ENCODE measurements at places on chromosomes 5 and 9.
A peak's percentile ranks its signal among the peaks of the same experiment; 100 is the strongest.

DNA sequence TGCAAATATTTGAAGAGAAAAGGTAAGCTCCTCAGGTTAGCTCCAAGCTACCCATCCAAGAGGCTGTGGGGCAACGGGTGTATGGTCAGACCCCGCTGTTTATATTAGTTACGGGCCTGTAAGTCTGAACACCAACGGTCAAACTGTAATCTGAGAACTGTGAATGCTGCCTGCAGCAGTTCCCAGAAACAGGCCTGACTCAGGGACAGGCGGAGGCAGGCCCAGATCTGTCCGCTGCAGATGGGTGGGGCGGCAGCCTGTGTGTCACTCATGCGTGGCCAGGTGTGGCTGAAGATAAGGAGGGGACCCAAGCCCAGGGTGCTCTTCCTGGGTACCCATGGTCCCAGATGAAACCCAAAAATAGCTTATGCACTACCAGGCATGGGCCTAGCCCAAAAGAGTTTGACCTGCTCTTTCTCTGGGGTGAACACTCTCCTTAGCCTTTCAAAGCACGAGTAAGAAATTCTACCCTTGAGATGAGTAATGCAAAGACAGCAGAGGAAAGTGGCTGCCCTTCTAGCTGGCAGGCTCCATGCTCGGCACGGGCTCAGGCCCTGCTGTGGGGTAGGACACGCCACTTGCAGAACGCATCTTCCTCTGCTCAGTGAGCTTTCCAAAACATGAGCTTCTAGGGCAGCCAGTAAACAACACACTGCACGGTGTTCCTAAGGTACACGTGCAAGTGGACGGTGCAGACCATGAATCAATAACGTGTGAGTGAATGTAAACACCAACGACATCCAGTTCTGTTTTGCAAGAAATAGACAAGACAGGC is 9.1 kb downstream of the UBAC1 start:
- DNase-seq = no peak

DNA sequence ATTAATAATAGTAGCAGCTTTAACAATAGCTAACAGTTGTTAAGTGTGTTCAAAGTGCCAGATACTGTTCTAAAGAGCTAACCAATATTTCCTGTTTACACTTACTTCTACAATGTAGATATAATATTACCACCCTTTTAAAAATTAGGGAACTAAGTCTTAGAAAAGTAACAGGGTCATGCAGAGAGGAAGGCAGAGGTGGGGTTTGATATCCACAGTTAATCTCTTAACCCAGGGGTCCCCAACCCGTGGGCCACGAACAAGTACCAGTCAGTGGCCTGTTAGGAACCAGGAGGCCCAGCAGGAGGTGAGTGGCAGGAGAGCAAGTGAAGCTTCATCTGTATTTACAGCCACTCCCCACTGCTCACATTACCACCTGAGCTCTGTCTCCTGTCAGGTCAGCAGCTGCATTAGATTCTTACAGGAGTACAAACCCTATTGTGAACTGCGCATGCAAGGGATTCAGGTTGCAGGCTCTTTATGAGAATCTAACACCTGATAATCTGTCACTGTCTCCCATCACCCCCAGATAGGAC is 89.1 kb downstream of the ACTL7B start:
- no peak for DNase-seq

- no peak for DNase-seq
Measured at GRCh38 chr5:8749556-8749955, 796.3 kb downstream of the SEMA5A start.

GRCh38 chr9:128845186-128845931 is 15.8 kb upstream of the SPOUT1 start:
- no peak for DNase-seq

DNA sequence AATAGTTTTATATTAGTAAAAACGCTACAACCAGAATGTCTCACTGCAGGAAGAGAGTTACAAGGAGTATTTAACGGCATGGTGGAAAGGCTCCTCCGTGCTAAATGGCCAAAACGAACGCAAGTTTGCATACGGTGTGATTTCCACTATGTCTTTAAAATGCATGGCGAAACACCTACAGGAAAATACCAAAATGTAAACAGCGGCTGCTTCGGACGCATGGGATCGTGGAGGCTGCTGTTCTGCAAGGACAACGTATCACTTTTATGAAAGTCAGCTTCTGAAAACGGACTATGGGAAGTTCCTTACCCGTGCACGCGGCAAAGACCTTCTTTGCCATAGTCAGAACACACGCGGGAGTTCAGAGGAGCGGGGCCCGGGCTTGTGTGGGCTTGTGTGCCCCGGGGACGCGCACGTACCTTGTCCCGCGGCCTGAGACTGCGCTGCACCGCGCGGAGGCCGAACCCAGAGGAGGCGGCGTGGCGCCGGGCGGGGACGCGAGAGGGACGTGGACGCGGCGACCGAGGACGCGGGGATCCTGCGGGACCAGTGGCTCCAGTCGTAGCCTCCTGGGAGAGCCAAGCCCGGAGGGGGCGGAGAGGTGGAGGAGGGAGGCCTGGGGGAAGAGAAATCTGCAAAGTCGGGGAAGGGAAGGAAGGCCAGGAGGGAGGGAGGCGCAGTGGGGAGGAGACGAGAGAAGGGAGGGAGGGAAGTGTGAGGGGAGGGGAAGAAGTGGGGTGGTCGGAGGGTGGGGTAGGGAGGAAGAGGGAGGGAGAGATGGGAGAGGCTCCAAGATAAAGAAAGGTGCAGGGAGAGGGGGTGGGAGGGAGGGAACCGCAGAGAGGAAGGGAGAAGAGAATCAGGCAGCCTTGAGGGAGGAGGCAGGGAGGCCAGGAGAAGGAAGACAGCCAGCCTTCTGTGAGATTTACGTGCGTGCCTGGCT is at the start of gene CMBL:
Gene CMBL (minus strand): TSS at position 697 of the 943 bp plus-strand sequence. CDS start 17,140 bp downstream, outside the sequence.
- DNase-seq = peak; percentile 62

GRCh38 chr5:150469718-150470469 is 20.4 kb upstream of the RPS14 start:
- peak; percentile 77 for DNase-seq

DNA sequence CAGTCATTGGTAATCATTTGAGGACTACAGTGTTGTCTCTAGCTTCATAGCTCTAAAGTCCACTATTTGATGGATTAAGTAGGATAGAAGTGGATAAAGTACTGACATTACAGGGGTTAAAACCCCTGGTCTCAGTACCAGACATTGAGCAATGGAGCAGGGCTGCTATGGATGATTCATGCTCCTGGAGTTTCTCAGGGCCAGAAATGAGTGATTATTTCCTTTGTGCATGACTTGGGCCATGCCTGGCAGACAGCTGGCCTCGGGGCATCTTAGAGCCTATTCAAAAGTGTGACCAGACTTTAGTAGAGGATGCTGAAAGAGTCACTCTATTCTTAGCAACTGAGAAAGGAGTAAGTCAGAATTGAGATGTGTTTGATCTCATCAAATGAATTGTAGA is 350.7 kb upstream of the TLE4 start:
- DNase-seq = peak; percentile 3

- DNase-seq = peak; percentile 84
Measured at GRCh38 chr5:41925555-41925951, 472 bp downstream of the FBXO4 start.

GRCh38 chr9:20580673-20581072 is 41.6 kb downstream of the MLLT3 start:
- no peak for DNase-seq

GRCh38 chr9:107389617-107390071 is 99.9 kb downstream of the KLF4 start:
- no peak for DNase-seq

- no peak for DNase-seq
Measured at GRCh38 chr5:57113481-57113880, 60.4 kb upstream of the GPBP1 start.

DNA sequence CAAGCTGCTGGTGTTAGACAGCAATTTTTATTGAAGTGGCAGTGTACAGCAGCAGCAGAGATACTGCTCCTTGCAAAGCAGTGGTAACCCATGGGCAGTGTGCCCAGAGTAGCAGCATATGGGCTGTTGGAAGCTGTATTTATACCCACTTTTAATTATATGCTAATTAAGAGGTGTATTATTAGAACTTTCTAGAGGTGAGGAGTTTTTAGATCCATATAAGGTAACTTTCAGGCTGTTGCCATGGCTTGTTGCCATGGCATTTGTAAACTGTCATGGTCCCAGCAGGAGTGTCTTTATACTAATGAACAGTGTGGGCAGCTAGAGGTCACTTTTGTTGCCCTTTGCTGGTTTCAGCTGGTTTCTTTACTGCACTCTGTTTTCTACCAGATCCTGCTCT is 3.7 kb upstream of the PJA2 start:
- DNase-seq = no peak

GRCh38 chr5:173629628-173630027 is 13.2 kb upstream of the BOD1 start:
- no peak for DNase-seq

- DNase-seq = no peak
Measured at GRCh38 chr5:31853398-31854135, 214.6 kb downstream of the PDZD2 start.

- no peak for DNase-seq
Measured at GRCh38 chr5:173505634-173506033, 110.8 kb downstream of the BOD1 start.

GRCh38 chr5:74954919-74955318 is 88.7 kb upstream of the FAM169A start:
- DNase-seq = no peak

GRCh38 chr5:125293726-125294125 is 547.3 kb upstream of the ZNF608 start:
- DNase-seq = no peak

GRCh38 chr9:16337322-16338029 is 533.0 kb downstream of the BNC2 start:
- DNase-seq = peak; percentile 99

- no peak for DNase-seq
Measured at GRCh38 chr9:127543221-127543620, 68.9 kb upstream of the STXBP1 start.

- no peak for DNase-seq
Measured at GRCh38 chr5:154653764-154654485, 101.3 kb upstream of the LARP1 start.

DNA sequence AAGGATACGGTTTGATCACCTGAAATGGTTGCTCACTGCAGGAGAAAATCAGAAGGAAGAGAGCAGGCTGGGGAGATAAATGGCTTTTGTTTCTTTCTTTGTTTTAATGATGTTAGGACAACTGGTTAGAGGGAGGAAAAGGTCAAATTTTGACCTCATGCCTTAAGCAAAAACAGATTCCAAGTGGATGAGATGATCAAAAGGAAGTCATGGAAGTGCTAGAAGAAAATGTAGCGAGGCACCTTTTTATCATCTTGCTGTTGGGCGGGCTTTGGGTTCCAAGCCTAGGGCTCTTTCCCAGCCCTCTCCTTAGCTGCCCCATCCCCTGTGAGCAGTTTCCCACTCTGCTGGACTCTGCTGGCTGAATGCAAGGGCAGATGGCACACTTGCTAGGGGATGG is 127.9 kb downstream of the ADAMTS2 start:
- DNase-seq = no peak

GRCh38 chr9:2093920-2094597 is 78.9 kb downstream of the SMARCA2 start:
- DNase-seq = no peak

GRCh38 chr9:8643896-8644295 is 844.3 kb upstream of the DMAC1 start:
- no peak for DNase-seq

- no peak for DNase-seq
Measured at GRCh38 chr9:79408617-79409016, 163.1 kb upstream of the TLE4 start.

GRCh38 chr5:119161430-119161829 is 90.5 kb downstream of the DMXL1 start:
- no peak for DNase-seq

DNA sequence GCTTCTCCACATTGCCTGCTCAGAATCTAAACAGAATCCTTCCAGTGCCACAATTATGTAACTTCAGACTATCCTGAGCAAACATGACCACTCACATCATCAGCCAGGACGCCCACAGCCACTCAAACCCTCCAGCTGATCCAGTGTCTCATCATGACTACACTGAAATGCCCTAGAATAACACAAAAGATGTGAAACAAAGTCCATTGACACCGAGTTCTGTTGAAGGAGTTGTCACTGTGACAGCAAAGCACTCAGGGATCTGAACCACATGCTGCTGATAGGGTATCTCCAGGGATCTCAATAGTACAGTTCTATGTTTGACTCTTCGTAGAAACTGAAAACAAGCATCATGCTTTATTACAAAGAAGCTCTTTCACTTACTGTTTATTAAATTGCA is 150.2 kb downstream of the GABBR2 start:
- peak; percentile 39 for DNase-seq

Measured in RKO (cell line).